ENCODE measurements at places on chromosomes 2 and 18. TPM values are rescaled to one million over a fixed set of nuclear protein-coding genes. Genes with fewer than 3 reads are reported as not detected.

Gene GMPPA
- 36.5 TPM for total RNA-seq

Gene CNTNAP5
- total RNA-seq: 8.2 TPM

Gene HAUS1
- 84.6 TPM for total RNA-seq

Gene TMEM17
- 2.1 TPM for total RNA-seq

Gene MYCN
- total RNA-seq: 50.3 TPM

Gene ANKAR
- total RNA-seq: 4.3 TPM

Gene HSPD1
- total RNA-seq: 588 TPM

Gene INHA
- 0.48 TPM for total RNA-seq

Gene FRZB
- 52.1 TPM for total RNA-seq
